ENCODE measurements at places on chromosomes 16 and 17.

DNA sequence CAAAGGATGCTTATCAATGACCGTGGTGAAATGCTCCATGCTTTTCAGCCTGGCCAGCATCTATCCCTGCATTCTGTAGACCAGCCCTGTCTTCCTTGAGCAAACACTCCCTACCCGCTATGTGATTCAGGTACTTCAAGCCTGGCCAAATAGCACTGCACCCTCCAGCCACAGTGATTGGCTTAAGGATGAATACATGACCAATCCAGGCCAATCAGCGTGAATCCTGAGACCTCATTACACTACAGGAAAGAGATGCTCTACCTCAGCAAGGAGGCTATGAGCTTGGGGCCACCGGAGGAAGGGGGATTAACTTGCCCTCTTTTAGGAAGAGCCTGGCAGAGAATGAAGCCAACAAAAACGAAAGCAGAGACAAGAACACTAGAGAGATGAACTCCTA, 162.5 kb downstream of the ZNF423 start:
- H3K36me3 ChIP-seq = no peaks in the 10 kb centered on the region
- no peaks in the 10 kb centered on the region for H3K27me3 ChIP-seq
- H3K27ac ChIP-seq = no peak overlapping the region
- H3K4me1 ChIP-seq = no peaks in the 10 kb centered on the region

- DNase-seq = no peak
- H3K27ac ChIP-seq = no peak overlapping the region
- peaks cover 42% of the 10 kb centered on the region for H3K27me3 ChIP-seq
Observed at GRCh38 chr17:81339534-81340296, 44.6 kb upstream of the SLC38A10 start.

- no peak overlapping the region for H3K27ac ChIP-seq
- H3K4me3 ChIP-seq = no peak overlapping the region
Observed at GRCh38 chr17:74532115-74532514, 840 bp upstream of the CD300LB start.

GRCh38 chr17:68709461-68709860, 108.3 kb upstream of the FAM20A start:
- H3K4me1 ChIP-seq = no peaks in the 10 kb centered on the region
- H3K36me3 ChIP-seq = no peaks in the 10 kb centered on the region
- H3K4me3 ChIP-seq = no peak overlapping the region
- no peak for DNase-seq

DNA sequence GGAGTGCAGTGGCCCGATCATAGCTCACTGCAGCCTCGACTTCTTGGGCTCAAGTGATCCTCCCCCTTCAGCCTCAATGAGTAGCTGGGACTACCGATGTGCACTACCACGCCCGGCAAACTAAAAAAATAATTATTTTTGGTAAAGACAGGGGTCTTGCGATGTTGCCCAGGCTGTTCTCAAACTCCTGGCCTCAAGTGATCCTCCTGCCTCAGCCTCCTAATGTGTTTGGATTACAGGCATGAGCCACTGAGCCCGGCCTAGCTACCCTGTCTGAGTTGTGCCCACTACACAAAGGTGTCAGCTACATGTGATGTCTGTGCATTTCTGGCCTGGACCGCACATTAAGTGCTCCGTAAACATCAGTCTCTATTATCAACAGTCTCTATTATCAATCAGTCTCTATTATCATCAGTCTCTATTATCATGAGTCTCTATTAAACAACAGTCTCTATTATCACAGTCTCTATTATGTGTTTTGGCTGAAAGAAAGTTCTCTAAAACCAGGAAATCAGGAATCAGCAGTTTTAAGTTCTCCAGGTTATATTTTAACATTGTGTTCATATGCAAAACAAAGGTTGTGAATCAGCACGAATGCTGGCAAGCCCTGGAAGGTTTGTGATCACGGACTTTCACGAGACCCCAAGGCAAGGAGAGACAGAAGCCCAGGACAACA, 721 bp upstream of the WWOX start:
- DNase-seq = peak; percentile 18
- peaks cover 5% of the 10 kb centered on the region for H3K36me3 ChIP-seq
- H3K27me3 ChIP-seq = peaks cover 2% of the 10 kb centered on the region
- H3K4me1 ChIP-seq = peaks cover 33% of the 10 kb centered on the region
- peak overlapping the region; percentile 86 for H3K4me3 ChIP-seq

- H3K27ac ChIP-seq = no peak overlapping the region
- H3K4me3 ChIP-seq = no peak overlapping the region
- no peak for DNase-seq
Observed at GRCh38 chr16:75919664-75920063, 193.4 kb upstream of the CPHXL start.

DNA sequence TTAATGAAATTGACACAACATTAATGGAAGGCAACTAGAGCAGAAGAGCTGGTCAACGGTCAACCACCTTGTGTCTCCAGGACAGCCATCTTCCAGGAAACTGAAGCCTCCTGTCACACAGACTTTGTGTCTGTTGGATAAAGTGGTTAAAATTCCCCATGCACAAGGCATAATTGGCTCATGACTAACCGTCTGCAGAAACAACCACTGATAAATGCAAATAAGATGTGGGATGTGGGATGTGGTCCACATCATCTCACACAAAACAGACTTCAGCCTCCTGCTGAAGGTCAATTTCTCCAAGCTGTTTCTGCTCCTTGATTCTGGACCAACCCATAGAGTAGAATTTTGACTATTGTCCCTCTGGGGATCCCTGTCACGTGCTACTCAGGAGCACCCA, 26.9 kb upstream of the XYLT1 start:
- H3K4me1 ChIP-seq = no peaks in the 10 kb centered on the region
- H3K27ac ChIP-seq = no peak overlapping the region
- DNase-seq = no peak
- H3K36me3 ChIP-seq = no peaks in the 10 kb centered on the region

GRCh38 chr17:35612924-35613521, 25.9 kb downstream of the AP2B1 start:
- DNase-seq = peak; percentile 45
- no peaks in the 10 kb centered on the region for H3K4me1 ChIP-seq
- no peaks in the 10 kb centered on the region for H3K27me3 ChIP-seq
- H3K27ac ChIP-seq = no peak overlapping the region
- peaks cover 35% of the 10 kb centered on the region for H3K36me3 ChIP-seq
- no peak overlapping the region for H3K4me3 ChIP-seq

DNA sequence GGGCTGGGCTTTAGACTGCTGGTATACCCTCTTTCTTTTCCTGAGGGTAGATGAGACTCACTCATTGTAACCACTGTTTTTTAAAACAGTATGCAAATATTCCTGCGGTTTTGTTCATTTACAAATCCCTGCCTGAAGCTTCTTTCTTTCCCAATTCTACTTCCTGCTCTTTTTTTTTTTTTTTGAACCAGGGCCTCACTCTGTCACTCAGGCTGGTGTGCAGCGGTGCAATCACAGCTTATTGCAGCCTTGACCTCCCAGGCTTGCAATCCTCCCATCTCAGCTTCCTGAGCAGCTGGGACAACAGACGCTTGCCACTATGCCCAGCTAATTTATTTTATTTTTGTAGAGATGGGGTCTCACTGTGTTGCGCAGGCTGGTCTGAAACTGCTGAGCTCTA, 8.0 kb upstream of the SULT1A1 start:
- H3K27ac ChIP-seq = no peak overlapping the region
- no peak for DNase-seq
- H3K27me3 ChIP-seq = no peaks in the 10 kb centered on the region
- no peaks in the 10 kb centered on the region for H3K36me3 ChIP-seq
- H3K4me3 ChIP-seq = no peak overlapping the region

DNA sequence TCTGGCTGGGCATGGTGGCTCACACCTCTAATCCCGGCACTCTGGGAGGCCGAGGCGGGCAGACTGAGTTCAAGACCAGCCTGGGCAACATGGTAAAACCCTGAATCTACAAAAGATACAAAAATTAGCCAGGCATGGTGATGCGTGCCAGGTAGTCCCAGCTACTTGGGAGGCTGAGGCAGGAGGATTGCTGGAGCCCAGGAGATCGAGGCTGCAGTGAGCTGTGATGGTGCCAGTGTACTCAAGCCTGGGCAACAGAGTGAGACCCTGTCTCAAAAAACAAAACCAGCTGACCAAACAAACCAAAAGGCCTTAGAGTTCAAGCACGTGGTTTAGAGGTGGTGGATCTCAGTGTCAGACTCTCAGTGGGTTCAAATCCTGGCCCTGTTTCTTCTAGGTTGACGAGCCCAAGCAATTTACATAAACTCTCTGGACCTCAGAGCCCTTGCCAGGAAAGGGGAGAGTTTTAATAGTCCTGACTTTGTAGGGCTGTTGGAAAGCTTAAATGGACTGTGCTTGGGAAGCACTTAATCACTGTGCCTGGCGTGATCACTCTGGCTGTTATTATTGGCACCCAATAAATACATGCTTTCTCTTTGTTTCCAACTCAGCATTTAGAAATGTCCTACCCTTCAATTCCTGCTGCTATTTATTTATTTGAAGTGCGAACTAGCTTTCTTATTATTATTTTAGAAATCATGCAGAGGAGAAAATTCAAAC, 44.7 kb downstream of the ABCC1 start:
- no peak overlapping the region for H3K4me3 ChIP-seq
- no peak for DNase-seq
- H3K27ac ChIP-seq = no peak overlapping the region
- no peaks in the 10 kb centered on the region for H3K27me3 ChIP-seq
- peaks cover 16% of the 10 kb centered on the region for H3K36me3 ChIP-seq

- no peak overlapping the region for H3K4me3 ChIP-seq
- no peaks in the 10 kb centered on the region for H3K27me3 ChIP-seq
- peak overlapping the region; percentile 70 for H3K27ac ChIP-seq
- no peaks in the 10 kb centered on the region for H3K36me3 ChIP-seq
Observed at GRCh38 chr17:5241861-5242671, 7.4 kb upstream of the SCIMP start.

GRCh38 chr17:29357821-29358232, 32.3 kb upstream of the TAOK1 start:
- H3K27ac ChIP-seq = no peak overlapping the region
- H3K4me1 ChIP-seq = peaks cover 7% of the 10 kb centered on the region
- peaks cover 3% of the 10 kb centered on the region for H3K36me3 ChIP-seq
- no peaks in the 10 kb centered on the region for H3K27me3 ChIP-seq

GRCh38 chr17:14294876-14295275, 6.0 kb upstream of the HS3ST3B1 start:
- no peak overlapping the region for H3K27ac ChIP-seq
- peaks cover 38% of the 10 kb centered on the region for H3K4me1 ChIP-seq
- H3K4me3 ChIP-seq = no peak overlapping the region
- peaks cover 53% of the 10 kb centered on the region for H3K27me3 ChIP-seq

- no peaks in the 10 kb centered on the region for H3K27me3 ChIP-seq
- H3K4me1 ChIP-seq = no peaks in the 10 kb centered on the region
- H3K27ac ChIP-seq = no peak overlapping the region
- no peaks in the 10 kb centered on the region for H3K36me3 ChIP-seq
- DNase-seq = no peak
- no peak overlapping the region for H3K4me3 ChIP-seq
Observed at GRCh38 chr17:33475594-33475993, 182.5 kb upstream of the ASIC2 start.

- H3K27ac ChIP-seq = no peak overlapping the region
- no peaks in the 10 kb centered on the region for H3K4me1 ChIP-seq
- H3K4me3 ChIP-seq = no peak overlapping the region
- H3K27me3 ChIP-seq = no peaks in the 10 kb centered on the region
Observed at GRCh38 chr17:16622540-16623277, 30.9 kb downstream of the ZNF624 start.

DNA sequence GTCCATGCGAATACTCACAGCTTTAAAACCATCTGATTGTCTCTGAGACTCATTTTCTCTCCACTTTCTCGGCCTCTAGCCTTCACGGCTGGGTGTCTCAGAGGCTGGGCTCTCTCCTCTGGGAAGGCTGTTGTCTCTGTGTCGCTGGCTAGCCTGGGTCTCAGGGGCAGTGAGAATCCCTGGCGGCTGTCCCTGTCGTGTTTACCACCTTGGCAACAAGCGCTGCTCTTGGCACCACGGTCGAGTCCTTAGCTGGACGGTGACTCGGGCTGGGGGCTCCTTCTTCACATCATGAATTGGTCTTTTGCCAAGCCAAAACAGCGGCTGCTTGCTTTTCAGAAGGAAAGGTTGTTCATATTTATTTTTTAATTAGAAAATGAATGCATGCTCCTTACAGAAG, 81.1 kb downstream of the MSI2 start:
- no peaks in the 10 kb centered on the region for H3K27me3 ChIP-seq
- no peak for DNase-seq
- no peak overlapping the region for H3K4me3 ChIP-seq
- H3K4me1 ChIP-seq = peaks cover 30% of the 10 kb centered on the region
- H3K27ac ChIP-seq = no peak overlapping the region

GRCh38 chr16:85056211-85056748, 28.7 kb downstream of the KIAA0513 start:
- peak overlapping the region; percentile 66 for H3K27ac ChIP-seq
- no peak for DNase-seq
- H3K4me1 ChIP-seq = peaks cover 32% of the 10 kb centered on the region
- no peaks in the 10 kb centered on the region for H3K36me3 ChIP-seq
- peaks cover 12% of the 10 kb centered on the region for H3K27me3 ChIP-seq
- H3K4me3 ChIP-seq = peak overlapping the region; percentile 21

- H3K27ac ChIP-seq = no peak overlapping the region
- no peaks in the 10 kb centered on the region for H3K4me1 ChIP-seq
- H3K36me3 ChIP-seq = no peaks in the 10 kb centered on the region
- no peak for DNase-seq
- H3K27me3 ChIP-seq = no peaks in the 10 kb centered on the region
- H3K4me3 ChIP-seq = no peak overlapping the region
Observed at GRCh38 chr16:51881731-51882130, 665.2 kb downstream of the TOX3 start.

- peaks cover 11% of the 10 kb centered on the region for H3K36me3 ChIP-seq
- no peak overlapping the region for H3K27ac ChIP-seq
Observed at GRCh38 chr17:81391293-81391935, 3.8 kb upstream of the BAHCC1 start.
